RWPE1 (cell line): ENCODE measurements at places on chromosomes 7 and 10.

- no peak for DNase-seq
These were observed 81.8 kb upstream of the SFMBT2 start for GRCh38 chr10:7492660-7493046.

DNA sequence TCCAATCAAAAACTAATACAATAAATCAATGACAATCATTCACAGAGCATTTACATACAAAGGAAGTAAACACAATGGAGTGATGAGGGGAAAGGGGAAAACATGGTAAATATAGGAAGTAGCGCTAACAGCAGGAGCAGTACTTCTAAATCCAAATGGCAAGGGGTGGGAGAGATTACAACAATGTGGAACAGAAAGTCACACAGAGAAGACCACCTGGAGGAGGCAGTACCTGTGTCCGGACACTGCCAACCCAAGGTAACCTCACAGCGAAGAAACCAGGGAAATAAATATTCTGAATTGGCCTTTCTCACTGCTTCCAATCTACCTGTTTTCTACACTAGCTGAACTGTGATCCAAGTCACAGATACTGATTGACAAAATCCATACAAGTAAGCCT lies 58.2 kb downstream of the ABI1 start:
- DNase-seq, result no peak

DNA sequence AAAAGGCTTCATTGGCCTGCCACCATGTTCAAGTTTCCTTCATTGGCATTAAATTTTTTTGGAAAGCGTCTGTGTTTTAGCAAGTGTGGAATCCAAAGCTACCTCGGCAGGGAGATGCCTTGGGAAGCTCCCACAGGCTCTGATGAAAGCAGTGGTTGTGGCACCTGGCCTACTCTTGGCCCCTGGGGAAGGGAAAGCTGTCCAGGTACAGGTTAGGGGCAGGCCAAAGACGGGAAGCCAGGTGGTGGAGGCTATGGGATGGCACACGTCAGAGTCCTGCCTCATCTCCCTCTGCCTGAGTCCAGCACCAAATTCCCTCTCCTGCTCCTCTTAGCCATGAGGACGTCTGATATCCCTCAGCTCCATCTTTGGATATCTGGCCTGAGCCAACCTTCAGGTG lies 49.7 kb downstream of the C10orf120 start:
- no peak for DNase-seq

GRCh38 chr10:11560076-11560709 lies 51.3 kb downstream of the USP6NL start:
- no peak for DNase-seq

DNA sequence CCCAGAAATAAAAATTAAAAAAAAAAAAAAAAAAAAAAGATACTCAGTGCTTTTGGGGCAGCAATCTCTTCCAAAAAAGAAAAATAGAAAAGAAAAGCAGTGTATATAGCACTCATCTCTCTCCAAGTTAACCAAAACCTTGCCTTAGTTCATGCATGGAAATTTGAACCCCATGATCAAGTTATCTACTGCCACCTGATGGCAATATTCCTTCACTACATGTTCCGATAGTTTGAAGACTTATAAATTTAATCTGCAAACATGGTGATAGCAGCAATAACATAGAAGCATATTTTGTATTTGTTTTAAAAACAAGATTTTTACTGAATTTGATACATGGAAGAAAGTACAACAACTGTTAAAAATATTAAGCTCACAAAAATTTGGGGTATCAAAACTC lies 48.6 kb upstream of the SLIT1 start:
- peak; percentile 28 for DNase-seq

DNA sequence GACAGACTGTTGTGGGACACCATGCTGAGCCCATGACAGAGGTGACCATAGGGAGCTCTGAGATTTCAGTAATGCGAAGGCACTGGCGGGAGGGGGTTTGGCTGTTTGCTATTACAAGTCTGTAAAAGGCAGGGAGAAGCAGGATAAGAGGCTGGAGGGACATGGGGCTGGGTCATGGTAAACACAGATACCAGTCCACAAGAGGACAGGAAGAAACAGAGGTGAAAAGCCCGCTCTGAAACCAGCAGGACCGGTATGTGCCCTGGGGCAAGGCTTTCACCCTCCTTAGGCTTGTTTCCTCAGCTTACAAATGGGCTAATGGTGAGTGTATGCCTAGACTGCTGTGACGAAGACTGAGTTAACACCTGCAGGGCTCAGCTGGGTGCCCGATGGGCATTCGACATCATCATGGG lies 34.1 kb downstream of the ANXA11 start:
- DNase-seq, result peak; percentile 49

GRCh38 chr7:129667116-129667515 lies 55.6 kb downstream of the NRF1 start:
- DNase-seq, result no peak

GRCh38 chr7:98186452-98187137 lies 24.6 kb upstream of the BHLHA15 start:
- DNase-seq, result no peak
